ENCODE measurements at places on chromosomes 4 and X.

- no peaks in the 10 kb centered on the region for H3K36me3 ChIP-seq
- H3K27ac ChIP-seq = no peak overlapping the region
- no peak for DNase-seq
- no peaks in the 10 kb centered on the region for H3K4me1 ChIP-seq
Measured at GRCh38 chr4:165393051-165393450, 14.2 kb downstream of the CPE start.

GRCh38 chr4:184362396-184362795 is 112.0 kb downstream of the IRF2 start:
- no peaks in the 10 kb centered on the region for H3K36me3 ChIP-seq
- H3K4me3 ChIP-seq = no peak overlapping the region
- peaks cover 17% of the 10 kb centered on the region for H3K4me1 ChIP-seq
- H3K27me3 ChIP-seq = no peaks in the 10 kb centered on the region
- no peak for DNase-seq

GRCh38 chr4:145602129-145602760 is 16.9 kb upstream of the MMAA start:
- peaks cover 11% of the 10 kb centered on the region for H3K27me3 ChIP-seq
- H3K4me3 ChIP-seq = no peak overlapping the region
- no peaks in the 10 kb centered on the region for H3K4me1 ChIP-seq
- no peaks in the 10 kb centered on the region for H3K36me3 ChIP-seq

DNA sequence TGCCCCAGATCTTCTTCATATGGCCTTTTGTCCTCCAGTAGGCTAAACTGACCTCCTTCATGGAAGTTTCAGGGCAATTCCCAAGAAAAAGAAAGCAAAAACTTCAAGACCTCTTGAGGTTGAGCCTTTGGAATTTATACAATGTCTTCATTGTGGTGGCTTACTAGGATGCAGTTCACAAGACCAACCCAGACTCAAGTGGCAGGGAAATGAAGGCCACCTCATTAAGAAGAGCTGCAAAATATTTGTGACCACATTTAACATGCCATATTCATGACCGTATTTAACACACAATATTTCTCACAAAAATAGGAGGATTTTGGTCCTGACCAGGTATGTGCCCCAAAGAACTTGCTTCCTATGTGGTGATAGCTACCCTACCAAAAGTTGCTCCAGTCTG is 605.5 kb upstream of the PITX2 start:
- no peak for DNase-seq
- H3K27ac ChIP-seq = no peak overlapping the region
- no peaks in the 10 kb centered on the region for H3K27me3 ChIP-seq
- H3K36me3 ChIP-seq = no peaks in the 10 kb centered on the region

- no peak overlapping the region for H3K4me3 ChIP-seq
- no peaks in the 10 kb centered on the region for H3K36me3 ChIP-seq
- H3K27me3 ChIP-seq = no peaks in the 10 kb centered on the region
- no peak for DNase-seq
Measured at GRCh38 chrX:118225711-118226428, 109.3 kb upstream of the KLHL13 start.

DNA sequence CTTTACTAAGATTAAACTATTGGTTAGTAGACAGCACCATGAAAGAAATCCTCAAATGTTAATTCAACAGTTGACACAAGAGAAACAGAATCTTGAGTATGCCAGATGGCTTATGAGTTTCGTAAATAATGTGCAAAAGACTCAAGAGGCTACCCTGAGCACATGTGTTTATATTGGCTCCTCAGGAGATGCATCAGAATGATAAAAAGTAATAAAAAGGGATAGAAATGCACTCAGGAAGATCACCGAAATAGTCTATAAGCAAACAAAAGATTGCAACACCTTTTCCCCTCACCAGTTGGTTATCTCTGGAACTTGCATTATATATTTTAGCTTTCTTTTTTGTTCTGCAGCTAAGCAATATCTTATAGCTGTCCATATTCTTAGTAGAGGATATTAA is 84.4 kb downstream of the SCFD2 start:
- no peak for DNase-seq
- H3K36me3 ChIP-seq = peaks cover 39% of the 10 kb centered on the region
- H3K4me1 ChIP-seq = peaks cover 5% of the 10 kb centered on the region

Data from activated naive CD8-positive, alpha-beta T cell treated with anti-CD3 and anti-CD28 coated beads, Interleukin-2, amount 50 U/mL, for 24 hours (primary cell).